ENCODE measurements at places on chromosomes 7 and 10.

GRCh38 chr7:27110186-27111031, 7.9 kb upstream of the HOXA2 start:
- no peak for DNase-seq

GRCh38 chr10:16049050-16049449, 188.7 kb upstream of the MINDY3 start:
- peak; percentile 20 for DNase-seq

DNA sequence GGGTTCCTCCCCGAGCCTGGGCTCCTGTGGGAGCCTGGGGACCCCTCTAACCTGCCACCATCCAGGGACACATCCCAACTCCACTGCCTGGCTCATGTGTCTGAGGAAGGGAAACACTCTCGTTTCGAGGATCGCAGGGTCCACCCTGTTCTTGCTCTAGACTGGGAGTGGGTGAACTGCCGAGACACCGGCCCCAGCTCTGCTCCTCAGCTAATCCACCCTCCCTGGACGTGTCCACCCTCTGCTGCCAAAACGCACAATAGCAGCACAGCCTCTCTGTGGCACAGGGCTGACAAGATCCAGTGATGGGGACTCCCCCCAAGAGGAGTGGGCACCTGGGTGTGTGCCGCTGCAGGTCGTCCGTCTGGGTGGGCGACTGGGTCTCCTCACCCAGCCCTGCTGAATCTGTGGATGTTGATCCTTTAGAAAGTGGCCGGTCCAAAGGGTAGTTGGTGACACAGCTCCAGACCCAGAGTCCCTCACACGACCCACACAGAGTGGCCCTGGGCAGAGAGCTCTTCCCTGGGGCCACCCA, 65.2 kb upstream of the FAM20C start:
- no peak for DNase-seq

- no peak for DNase-seq
Measured at GRCh38 chr7:119320316-119320715, 952.7 kb upstream of the KCND2 start.

GRCh38 chr10:22850541-22850940, 77.3 kb upstream of the ARMC3 start:
- no peak for DNase-seq

- DNase-seq: peak; percentile 76
Measured at GRCh38 chr7:78226059-78226719, 427.6 kb downstream of the PHTF2 start.

- DNase-seq: no peak
Measured at GRCh38 chr7:143355450-143356385, 6.8 kb downstream of the FAM131B start.

DNA sequence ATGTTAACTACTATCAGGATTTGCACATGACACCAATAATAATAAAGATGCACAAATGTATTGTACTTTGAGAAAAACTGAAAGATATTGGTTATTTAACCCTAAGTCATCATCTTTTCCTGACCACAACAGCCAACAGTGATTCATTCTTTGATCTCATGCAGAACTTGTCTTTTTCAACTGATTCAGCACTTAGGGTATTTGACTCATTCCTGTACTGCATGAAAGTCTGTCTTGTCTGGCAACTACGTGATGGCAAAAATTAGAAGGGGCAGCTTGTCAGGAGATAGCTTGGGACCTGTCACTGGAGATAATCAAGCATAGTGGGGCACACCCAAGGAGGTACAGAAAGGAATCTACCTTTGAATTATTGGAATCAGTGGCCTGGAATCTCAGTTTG, 77.8 kb upstream of the LRRC17 start:
- peak; percentile 37 for DNase-seq

GRCh38 chr10:339038-339391, 203.8 kb downstream of the ZMYND11 start:
- DNase-seq: no peak

DNA sequence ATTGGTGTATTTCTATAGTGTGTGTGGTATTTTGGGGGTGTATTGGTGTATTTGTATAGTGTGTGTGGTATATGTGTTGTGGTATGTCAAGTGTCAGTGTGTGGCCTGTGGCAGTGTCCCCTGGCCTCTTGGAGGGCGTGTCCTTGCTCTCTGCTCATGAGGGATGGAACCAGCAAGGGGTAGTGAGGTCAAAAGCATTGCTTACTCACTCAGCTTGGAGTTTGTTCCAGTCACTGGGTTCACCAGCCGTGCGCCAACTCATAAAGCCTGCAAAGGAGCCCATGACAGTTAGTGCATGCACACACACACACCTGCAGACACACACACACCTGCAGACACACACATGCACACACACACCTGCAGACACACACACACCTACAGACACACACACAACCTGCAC, 4.3 kb upstream of the TRPV6 start:
- no peak for DNase-seq

DNA sequence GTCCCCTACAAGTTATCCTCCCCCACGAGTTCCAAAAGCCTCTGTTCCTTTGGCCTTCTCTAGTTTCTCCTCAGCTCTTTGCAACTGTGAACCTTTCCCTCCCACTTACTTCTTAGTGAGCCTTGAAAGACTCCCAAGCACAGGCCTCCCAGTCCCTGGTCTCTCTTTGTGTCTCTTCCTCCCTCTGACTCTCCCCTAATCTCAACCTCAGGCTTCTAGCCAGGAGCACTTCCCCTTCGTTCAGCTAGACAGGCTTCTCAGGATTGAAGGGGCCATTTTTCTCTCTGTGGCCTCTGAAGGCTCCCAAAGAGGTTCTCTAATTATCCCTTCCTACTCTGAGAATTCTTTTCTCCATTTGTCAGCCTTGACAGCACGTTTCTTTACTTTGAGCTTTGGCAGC, 50.2 kb upstream of the PHYHIPL start:
- DNase-seq: no peak

DNA sequence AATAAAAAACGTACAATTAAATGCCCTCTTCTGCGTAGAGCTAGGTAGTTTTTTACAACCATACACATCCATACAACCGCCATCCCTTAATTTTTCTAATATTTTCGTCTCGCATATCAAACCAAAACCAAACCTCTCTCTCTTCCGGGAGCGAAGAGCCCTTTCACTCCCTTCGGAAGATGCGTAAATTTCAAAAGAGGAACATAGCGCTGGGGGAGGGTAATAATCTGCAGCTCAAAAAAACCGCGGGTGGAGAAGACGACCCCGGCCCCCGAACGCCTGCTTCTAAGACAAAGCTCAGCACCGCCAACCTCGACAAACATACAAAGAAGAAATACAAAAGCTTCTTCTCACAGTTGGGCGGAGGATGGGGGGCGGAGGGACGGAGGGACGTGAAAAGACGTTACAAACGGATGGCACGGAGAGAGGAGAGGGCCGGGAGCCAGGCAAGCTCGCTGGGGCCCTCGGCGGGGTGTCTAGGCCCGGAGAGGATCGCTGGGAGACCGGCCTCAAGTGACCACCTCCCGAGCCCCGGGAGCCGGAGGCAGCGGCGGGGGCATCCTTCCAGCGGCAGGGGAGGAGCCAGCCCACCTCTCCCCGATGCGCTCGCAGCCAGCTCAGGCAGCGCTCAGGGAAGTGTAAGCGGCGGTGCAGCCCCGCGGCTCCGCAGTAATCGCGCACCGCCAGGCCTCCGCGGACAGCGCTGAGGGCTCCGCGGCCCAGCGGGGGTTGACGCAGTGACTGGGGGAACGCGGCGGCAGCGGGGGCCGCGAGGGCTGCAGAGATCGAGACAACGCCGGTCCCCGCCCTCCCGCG, 851 bp downstream of the MKRN1 start:
- peak; percentile 54 for DNase-seq

DNA sequence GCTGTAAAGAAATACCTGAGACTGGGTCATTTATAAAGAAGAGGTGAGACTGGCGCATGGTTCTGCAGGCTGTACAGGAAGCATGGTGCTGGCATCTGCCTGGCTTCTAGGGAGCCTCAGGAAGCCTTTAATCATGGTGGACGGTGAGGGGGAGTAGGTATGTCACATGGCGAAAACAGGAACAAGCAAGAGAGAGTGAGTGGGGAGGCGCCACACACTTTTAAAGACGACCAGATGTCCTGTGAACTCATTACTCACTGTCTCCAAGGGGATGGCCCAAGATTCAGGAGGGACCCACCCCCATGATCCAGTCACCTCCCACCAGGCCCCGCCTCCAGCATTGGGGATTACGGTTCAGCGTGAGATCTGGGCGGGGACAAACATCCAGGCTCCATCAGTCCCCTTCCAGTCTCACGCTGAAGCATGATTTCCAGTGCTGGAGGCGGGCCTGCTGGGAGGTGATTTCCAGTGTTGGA, 3.2 kb downstream of the ZNF316 start:
- peak; percentile 70 for DNase-seq

DNA sequence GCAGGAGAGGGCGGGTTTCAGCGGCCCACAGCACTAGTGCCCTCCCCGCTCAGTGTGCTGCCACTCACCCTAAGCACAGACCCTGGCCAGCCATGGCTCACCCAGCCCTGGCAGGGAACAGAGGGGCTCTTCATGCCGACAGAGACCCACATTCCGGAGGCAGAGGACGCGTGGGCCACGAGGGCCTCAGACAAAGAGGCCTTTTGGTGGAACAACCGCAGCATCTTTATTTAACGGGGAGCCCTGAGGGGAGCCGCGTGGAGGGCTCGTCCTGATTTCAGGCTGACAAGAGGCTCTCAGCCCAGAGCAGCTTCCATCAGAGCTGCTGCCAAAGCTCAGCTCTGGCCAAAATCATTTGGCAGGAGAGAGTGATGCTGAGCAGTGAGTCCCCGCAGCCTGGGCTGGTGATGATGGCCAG, 127.8 kb downstream of the SH3PXD2A start:
- DNase-seq: no peak

GRCh38 chr10:116753759-116754158, 11.4 kb upstream of the HSPA12A start:
- no peak for DNase-seq

- no peak for DNase-seq
Measured at GRCh38 chr10:73865459-73866442, 8.6 kb downstream of the CAMK2G start.

GRCh38 chr10:129481641-129482040, 14.6 kb downstream of the MGMT start:
- DNase-seq: no peak

GRCh38 chr7:124497176-124497575, 268.4 kb downstream of the GPR37 start:
- DNase-seq: no peak

GRCh38 chr10:133133471-133134231, 26.4 kb upstream of the KNDC1 start:
- DNase-seq: no peak

DNA sequence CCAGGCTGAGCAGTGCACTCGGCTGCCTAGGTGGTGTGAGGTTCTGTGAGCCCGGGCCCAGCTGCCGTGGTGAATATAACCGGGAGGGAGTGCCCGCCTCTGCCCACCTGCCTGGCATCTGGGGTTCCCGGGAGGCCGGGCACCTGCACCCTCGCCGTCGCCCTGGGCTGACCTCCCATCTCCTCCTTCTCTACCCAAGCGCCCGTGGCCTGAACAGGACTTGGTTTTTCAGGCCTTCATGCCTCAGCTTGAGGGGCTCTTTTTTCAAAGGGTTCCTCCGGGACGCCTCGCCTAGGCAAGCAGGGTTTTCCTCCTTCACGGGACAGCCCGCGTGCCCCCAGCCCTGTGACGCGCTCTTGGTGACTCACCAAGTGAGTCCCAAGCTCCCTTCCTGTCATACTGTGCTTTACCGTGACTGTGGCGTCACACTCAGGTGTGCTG, 9.9 kb downstream of the INPP5A start:
- no peak for DNase-seq

GRCh38 chr10:118850418-118851061, 95.8 kb upstream of the CACUL1 start:
- DNase-seq: peak; percentile 73

DNA sequence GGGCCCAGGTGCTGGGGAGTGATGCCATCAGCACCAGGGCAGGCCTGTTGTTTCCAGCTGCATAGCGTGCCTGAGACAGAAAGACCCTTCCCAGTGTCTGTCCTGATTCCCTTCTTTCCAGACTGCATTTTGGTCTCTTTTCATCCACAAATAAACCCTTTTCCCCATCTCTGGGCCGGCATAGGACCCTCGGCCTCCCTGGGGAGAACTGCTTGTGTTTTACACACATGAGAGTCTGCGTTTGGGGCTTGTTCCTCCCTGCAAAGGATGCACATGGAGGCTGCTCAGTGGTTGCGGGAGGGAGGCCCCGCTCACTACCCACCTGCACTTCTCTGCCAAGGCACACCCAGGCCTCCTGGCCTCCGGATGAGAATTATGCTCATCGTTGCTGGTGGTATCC, 5.8 kb upstream of the MMP21 start:
- no peak for DNase-seq

GRCh38 chr7:90850471-90850870, 254.3 kb downstream of the CDK14 start:
- no peak for DNase-seq

- no peak for DNase-seq
Measured at GRCh38 chr7:127831318-127832219, 179.6 kb downstream of the SND1 start.

GRCh38 chr7:121459148-121459547, 63.0 kb upstream of the FAM3C start:
- no peak for DNase-seq

GRCh38 chr10:75547391-75548298, 116.2 kb downstream of the LRMDA start:
- no peak for DNase-seq

- peak; percentile 46 for DNase-seq
Measured at GRCh38 chr7:97145068-97145467, 27.6 kb downstream of the SDHAF3 start.

GRCh38 chr7:154860621-154861375, 142.1 kb downstream of the PAXIP1 start:
- DNase-seq: no peak

DNA sequence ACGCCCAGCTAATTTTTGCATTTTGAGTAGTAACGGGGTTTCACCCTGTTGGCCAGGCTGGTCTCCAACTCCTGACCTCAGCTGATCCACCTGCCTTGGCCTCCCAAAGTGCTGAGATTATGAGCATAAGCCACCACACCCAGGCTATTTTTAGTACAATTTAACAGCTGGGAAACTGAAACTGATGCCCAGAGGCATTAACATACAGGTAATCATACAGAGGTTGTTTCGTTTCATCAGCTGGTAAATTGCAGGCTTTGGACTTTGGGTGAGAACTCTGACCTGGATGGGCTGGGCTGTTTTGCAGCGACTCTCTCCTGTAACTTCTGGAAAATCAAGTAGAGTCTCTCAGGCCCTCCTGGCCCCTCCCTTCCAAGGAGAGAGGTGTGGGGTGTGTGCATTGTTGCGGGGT, 6.2 kb upstream of the ACHE start:
- DNase-seq: no peak

DNA sequence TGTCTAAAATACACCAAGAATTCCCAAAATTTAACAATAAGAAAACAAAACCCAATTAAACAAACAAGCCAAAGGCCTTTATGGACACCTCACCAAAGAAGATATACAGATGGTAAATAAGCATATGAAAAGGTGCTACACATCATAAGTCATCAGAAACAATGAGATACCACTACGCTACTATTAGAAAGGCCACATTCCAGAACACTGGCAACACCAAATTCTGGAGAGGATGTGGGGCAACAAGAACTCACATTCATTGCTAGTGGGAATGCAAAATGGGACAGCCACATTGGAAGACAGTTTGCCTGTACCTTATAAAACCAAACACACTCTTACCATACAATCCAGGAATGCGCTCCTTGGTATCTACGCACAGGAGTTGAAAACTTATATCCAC, 291.4 kb downstream of the TNS3 start:
- no peak for DNase-seq

GRCh38 chr7:14875941-14876587, 26.5 kb downstream of the DGKB start:
- no peak for DNase-seq

All from A673 (cell line).